ENCODE measurements at places on chromosomes 16 and 17.

GRCh38 chr17:77332981-77333685 is 192.4 kb downstream of the SEC14L1 start:
- DNase-seq: peak; percentile 85

DNA sequence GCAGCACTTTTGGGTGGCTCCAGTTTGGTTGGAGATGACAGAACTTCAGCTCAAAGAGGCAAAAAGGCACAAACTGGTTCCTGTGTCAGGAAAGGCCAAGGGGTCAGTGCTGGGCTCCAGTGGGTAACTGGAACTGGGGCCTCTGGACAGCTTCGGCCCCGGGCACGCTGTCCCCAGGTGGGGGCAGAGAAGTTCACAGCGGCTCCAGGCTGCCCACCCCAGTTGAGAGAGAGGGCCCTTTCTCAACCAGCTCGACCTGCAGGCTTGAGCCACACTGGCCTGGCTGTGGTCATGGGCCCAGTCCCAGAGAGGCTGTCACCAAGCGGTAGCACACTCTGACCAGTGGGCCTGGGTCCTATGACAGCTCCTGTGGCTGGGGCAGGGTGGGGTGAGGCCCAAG is 24.5 kb downstream of the ADCY7 start:
- DNase-seq: no peak

DNA sequence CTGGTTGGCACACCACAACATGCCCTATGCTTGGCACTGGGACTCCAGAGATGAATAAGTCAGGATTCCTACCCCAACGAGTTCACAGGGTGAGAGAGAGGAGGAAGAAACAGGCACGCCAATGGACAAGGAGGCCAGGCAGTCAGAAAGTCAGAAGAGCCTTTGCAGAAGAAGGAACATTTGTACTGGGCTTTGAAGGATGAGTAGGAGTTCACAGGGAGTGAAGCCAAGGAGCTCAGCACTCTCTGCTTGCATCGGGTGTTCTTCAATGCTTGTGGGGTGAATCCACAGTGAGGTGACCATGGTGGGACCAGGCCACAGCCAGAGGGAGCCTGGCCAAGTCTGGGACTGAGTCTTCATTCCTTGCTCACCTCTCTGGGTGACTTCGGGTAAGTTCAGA is 47.5 kb downstream of the AIPL1 start:
- DNase-seq: no peak

GRCh38 chr16:77330332-77331042 is 104.3 kb downstream of the ADAMTS18 start:
- DNase-seq: no peak

DNA sequence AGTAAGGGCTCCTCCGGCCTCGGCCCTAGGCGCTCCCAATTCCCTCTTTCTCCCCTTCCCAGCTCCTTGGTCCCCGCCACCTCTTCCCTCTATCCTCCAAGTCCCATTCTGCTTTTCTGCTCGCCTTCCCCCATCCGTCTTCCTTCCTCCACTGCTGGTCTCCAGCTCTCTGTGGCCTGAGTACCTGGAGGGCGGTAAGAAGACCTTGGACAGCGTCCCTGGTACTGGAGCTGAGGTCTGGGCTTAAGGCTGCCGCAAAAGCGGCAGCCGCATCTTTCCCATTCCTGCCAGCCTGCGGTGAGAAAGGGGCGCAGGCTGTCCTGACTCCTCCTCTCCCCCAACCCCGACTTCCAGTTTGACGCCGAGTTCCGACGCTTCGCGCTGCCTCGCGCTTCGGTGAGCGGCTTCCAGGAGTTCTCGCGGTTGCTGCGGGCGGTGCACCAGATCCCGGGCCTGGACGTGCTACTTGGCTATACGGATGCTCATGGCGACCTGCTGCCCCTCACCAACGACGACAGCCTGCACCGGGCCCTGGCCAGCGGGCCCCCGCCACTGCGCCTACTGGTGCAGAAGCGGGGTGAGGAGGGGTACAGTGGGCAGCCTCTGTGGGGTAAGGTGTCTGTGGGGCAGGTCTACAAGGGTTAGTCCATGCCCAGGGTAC is 471 bp downstream of the PARD6A start:
- DNase-seq: no peak

GRCh38 chr17:68011199-68011665 is 15.0 kb upstream of the C17orf58 start:
- peak; percentile 81 for DNase-seq

DNA sequence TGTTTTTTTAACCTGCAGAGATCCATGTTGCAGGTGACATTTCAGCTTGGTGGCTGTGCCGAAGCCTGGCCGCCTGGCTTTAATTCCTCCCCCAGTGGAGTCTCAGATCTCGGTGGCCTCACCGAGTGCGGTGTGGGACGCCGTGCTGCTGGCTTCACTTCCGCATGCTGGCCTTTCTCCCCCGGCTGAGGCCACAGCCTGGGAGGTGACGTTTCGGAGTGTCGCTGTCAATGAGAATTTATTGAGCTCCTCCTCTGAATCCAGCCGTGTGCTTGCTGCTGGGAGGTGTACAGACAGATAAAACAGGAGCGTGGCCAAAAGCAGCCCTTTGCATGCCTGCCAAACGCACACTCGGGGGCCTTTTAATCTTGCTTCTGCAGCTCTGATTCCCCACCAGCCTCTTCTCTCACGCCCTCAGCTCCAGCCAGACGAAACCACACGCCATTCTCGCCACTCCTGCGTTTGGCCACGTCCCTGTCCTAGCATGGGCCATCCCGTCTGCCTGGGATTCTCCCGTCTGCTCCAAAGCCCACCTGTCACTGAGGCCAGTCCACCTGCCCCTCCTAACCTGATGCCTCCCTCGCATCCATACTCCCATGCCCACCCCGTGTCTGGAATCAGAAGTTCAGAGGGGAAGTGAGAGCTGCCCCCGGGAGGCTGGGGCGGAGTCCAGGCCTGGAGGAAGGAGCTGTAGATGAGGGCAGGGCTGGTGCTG is 3.6 kb downstream of the GSE1 start:
- DNase-seq: peak; percentile 82

- no peak for DNase-seq
Observed at GRCh38 chr16:17276010-17276530, 194.7 kb downstream of the XYLT1 start.

DNA sequence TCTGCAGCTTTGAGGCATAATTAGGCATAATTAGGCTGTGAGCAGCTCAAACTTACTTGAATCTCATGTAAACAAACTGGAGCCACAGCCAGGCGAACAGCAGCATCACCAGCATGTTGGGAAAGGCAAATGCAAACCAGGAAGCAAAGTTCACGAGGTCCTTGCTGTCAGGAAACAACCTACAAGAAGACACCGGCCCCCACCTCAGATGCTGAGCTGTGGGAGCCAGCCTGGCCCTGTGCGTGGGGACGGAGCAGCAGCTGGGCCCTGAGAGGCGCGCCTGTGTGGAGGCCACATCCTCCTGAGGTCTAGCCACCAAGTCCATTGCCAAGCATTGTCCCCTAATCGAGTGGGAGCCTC is 12.2 kb downstream of the SLC13A5 start:
- no peak for DNase-seq

DNA sequence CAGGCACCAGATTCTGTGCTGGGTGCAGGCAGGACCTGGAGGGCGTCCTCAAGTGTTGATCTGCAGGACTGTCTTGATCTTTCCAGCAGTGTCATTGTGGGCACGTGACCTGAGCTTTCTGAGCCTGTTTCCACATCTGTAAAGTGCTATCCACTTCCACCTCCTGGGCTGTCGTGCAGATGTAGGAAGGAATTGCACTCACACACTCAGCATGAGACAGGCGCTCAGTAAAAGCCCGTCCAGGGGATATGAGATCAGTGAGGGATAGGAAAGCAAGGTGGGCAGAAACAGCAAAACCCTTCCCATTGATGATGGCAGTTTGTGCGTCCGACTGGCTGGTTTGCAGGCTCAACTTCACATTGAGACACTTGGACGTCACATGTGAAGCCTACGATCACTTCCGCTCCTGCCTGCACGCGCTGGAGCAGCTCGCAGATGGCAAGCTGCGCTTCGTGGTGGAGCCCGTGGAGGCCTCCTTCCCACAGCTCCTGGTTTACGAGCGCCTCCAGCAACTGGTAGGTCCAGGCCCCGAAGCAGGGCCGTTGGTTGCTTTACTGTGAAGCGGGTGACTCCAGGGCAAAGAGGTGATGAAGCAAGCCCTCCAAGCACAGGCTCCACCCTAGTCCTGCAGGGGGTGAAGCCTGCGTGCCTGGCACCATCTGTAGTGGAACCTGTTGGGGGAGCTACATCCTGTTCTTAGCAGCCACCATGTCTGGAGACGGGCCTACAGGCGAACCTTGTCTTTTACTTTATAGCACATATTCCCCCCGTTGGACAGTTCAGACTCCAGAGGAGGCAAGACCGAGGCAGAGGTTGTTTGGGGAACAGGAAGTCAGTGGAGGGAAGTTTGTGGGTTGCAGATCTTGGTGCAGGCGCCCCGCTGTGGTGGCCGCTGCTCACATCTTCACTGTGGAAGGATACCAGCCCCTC is 23.0 kb downstream of the METTL22 start:
- peak; percentile 70 for DNase-seq

DNA sequence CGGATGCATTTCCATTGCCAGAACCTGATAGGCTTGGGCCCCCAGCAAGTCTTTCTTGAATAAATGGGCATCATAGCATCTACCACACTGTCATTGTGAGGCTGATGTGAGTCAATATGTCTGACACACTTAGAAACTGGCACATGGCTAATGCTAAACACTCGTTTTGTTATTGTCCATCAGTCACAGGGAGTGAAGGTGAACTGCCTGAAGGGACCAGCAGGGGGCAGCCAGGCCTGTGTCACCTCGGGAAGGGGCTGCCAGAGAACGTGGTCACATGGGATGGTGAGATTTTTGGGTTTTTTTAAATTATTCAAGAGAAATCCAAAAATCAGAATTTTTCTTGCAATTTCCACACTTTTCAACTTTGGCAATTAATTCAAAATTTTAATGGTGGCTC is 831 bp upstream of the RCVRN start:
- peak; percentile 34 for DNase-seq

DNA sequence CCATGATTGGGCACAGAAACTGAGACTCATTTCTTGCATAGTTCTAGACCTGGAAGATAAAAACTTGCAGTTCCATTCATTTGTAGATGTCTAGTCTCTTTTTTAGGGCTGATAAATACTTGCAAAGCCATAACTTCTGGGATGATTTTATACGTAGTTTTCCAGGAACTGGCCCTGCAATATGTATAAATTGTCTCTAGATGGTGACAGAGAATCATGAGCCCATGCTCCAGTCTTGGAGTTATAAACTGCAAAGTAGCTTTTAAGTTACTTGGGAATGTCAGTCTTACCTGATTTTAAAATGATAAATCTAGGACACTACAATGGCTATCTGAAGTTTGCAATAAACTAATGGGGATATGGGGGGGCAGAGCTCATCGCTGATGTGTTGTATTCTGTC is 3.0 kb upstream of the ADAMTS18 start:
- no peak for DNase-seq

DNA sequence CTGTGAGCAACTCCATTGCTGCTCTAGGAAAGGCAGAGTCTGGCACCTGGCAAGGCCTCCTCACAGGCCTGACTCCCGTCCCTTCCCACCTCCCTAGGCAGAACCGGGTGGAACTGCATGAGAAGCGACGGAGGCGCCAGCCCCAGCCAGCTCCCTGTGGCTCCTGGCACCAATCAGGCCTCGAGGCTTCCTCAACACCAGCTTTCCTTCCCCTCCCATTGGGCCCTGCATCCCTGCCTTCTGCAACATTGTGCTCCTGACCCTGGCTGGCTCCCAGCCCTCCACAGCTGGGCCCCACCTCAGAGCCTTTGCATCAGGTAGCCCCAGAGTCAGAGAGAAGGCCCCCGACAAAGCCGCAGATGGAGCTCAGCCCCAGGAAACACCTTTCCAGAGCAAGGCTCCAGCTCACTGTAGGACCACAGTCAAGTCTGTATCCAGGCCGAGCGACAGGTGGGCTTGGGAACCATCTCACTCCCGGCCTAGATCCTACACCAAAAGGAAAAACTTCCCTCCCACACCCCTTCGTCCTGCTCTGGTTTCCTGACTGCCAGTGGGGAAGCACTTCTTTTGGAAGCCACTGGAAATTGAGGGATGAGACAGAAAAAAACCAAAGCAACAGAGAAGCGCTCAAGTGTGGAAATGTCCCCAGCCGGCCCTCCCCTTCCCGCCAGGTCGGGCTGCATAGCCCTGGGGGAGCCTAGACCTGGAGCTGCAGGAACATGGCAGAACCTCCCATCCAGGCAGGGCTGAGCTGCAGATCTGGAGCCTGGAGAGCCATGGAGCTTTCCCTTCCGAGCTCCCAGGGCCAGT is 31.0 kb downstream of the LRRC75A start:
- no peak for DNase-seq

GRCh38 chr17:28460901-28461300 is 12.5 kb upstream of the SLC13A2 start:
- no peak for DNase-seq

GRCh38 chr16:78607022-78607421 is 507.6 kb downstream of the WWOX start:
- DNase-seq: no peak

DNA sequence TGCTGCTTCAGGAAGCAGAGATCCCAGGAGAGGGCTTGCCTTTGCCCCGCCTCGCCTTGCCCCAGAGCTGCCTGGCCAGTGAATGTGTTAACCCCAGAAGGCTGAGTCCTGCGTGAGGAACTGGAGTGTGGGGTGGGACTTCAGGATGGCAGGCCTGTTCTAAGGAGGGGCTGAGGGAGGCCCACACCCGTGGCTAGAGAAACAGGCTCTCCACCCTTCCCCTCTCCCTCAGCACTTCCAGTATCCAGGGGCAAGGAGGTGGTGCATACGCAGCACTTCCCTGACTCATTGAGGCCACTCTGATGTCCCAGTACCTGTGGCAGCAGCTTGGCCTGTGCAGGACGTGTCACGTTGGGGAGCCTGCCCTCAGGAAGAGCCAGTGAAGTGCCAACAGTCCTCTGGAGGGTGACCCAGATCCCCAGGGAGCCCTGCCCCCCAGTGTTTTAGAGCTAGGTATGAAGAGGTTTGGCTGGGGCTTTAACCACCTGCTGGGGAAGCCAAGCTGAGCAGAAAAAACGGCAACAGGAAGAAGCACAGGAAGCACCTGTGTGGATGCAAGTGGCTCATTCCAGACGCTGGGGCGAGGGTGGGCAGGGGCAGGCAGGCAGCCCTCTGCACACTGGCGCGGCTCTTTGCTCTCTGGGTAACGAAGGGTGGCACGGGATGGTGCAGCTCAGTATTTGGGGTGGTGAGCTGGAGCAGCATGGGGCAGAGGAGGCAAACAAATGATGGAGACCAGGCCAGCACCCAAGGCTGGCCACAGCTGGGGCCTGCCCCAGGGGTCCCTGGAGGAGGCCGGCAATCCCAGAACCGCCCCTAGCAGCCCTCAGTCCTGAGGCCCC is 14.7 kb upstream of the CTCF start:
- DNase-seq: no peak

GRCh38 chr17:27914382-27914781 is 21.2 kb upstream of the LYRM9 start:
- DNase-seq: no peak

GRCh38 chr17:73045724-73046123 is 46.8 kb downstream of the SLC39A11 start:
- no peak for DNase-seq

GRCh38 chr17:27558842-27559505 is 72.0 kb upstream of the LGALS9 start:
- no peak for DNase-seq

Data from suppressor macrophage treated with lipopolysaccharide for 4 hours (primary cell).